ENCODE measurements at places on chromosomes 3 and 15.
A peak's percentile ranks its signal among the peaks of the same experiment; 100 is the strongest.

DNA sequence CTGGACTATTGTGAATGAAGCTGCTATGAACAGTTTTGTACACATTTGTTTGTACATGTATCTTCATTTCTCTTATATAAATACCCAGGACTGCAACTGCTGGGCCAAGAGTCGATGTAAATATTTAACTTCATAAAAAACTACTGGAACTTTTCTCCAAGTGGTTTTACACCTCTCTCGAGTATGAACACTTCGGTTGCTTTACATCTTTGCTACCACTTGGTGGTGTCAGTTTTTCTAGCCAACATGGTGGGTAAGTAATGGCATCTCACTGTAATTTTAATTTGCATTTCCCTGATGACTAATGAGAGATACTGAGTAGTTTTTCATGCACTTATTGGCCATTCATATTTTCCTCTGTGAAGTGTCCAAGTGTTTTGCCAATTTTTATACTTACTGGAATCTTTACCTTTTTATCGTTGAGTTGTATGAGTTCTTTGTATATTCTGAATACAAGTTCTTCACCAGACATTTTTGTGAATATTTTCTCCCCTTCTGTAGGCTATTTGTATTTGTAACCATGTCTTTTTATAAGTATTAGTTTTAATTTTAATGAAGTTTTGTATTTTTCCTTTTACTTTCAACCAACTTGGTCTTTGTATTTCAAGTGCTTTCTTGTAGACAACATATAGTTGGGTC, 44.4 kb downstream of the PCOLCE2 start:
- no peak for DNase-seq

- no peak for DNase-seq
Measured at GRCh38 chr3:172586436-172586835, 63.2 kb upstream of the TNFSF10 start.

- DNase-seq: no peak
Measured at GRCh38 chr3:134393074-134393473, 18.8 kb upstream of the AMOTL2 start.

- no peak for DNase-seq
Measured at GRCh38 chr3:17057321-17057720, 172.6 kb downstream of the PLCL2 start.

DNA sequence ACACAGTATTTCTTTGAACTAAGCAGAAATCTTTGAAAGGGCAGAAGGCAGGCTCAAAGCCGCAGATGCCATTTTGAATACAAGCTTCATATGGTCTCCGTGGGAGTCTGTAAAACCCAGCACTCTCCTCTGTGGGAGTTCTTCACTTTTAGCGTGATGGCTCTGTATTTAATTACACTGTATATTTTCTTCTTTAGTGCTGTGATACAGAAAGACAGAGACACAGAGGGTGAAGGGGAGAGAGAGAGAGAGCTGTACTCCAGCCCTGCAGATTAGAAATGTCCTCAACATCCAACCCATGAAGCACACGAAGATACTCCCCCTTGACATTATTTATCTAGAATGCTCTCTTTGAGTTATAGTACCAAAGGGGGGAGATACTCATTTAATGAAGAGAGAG, 752.6 kb upstream of the NR2F2 start:
- no peak for DNase-seq

- DNase-seq: no peak
Measured at GRCh38 chr3:56621681-56622080, 61.4 kb downstream of the TASOR start.

DNA sequence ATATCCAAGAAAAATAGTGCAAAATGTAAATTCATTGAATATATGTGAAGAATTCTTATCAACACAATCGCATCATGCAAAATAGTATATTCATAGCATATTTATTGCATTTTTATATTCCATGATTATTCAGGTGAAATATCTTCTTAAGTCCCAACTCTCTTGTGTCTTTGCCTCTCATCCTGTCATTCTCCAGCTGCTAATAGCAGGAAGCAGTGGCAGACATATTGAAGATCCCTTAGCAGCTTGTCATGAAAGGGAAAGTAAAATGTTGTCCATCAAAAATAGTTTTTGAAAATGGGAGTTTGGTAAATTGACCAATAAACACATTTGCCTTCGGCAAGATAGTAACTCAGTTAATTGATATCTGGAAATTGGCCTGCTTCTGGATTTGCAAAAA, 265.3 kb upstream of the TGFBR2 start:
- DNase-seq: no peak

DNA sequence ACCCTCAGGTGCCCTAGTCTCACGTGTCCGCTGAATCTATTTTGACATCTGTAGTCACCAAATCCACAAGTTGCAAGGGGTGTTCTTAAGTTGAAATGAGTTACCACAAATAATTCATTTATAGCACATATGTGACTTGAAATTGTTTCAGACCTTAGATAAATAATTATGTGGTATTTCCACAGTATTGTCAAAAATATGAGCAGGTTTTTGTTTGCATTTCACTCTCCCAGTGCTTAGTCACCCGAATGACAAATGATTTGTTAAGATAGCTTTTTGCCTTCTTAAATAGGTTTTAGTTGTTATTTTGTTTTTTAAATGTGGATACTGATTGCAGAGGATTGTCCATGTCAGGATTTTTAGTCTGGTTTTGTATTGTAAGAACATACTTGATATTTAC, 2.6 kb downstream of the MFSD1 start:
- DNase-seq: no peak

DNA sequence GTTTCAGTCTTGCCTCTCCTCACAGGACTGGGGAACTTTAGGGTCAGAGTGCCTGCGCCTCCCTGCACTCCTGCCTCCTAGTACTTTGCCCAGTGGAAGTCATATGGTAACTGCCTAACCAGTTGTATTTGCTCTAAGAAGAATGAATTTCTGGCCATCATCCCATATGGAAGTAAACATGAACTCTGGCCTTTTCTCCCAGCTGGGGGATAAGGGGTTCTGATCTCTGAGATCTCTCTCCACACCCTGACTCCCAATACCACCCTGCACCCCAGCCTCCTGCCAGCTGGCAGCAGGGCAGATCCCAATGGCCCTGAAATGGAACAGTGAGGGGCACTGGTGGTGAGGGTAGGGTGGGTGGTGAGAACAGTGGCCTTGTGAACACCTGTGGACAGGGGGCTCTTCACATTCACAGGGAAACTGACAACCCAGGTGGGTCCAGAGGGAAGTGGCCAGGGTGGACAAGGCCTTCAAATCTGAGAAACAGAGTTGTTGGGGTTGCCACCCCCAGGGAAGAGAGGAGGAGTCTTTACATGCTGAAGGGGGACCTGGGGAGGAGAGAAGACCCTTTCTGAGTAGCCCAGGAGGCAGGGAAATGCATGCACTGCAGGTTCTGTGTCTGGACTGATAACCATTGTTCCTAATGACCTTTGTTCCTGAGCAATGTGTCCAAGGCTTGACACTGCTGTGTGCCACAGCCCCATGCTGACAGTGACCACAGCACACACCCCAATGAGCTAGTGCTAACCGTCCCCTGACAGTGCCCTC, 36.9 kb downstream of the RHCG start:
- no peak for DNase-seq

GRCh38 chr3:49454898-49455681, 15.0 kb upstream of the DAG1 start:
- DNase-seq: no peak

- DNase-seq: no peak
Measured at GRCh38 chr15:32844118-32844711, 126.4 kb downstream of the GREM1 start.

- DNase-seq: peak; percentile 76
Measured at GRCh38 chr3:11498646-11499045, 145.1 kb downstream of the VGLL4 start.

DNA sequence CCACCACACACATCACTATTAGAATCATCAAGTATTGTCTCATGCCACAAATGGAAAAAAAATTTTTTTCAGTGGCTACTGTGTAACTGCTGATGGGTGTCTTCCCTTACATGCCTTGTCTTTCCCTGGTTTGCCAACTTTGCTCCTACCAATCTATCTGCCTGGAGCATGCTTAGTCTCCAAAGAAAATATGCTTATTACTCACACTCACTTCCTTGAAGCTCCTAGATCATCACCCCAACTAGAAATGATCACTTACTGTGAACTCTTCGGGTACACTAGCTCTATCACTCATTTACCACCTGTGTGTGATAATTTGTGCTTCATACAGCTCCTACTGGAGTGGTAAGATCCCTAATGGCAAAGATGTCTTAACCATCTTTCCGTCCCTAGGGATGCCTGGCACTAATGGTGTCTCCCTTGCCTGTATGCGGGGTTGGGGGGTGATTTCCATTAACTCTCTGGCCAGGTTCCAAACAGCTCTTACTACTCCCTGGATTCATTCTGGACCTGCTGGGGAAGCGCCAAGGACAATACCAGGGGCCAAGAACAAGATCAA, 799 bp downstream of the VPS33B start:
- no peak for DNase-seq

DNA sequence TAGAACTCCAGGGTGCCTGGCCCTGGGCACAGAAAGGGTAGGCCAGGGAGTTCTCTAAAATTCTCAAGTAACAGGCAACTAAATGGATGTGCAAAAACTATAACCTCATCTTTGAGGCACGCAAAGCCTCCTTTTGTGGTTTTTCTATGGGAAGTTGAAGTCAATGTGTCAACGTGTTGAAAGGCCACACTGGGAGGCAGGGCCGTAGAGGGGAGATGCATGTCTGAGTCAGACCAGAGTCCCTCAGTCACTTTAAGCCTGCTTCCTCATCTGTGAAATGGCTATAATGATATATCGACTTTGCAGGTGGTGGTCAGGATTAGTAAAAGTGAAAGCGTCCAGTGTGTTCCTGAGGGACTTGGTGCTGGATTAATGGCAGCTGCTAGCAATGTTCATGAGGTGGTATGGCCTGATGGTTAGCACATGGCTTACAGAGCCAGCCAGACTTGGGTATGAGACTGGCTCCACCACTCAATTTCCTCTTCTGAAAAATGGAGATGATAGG, 17.0 kb downstream of the TGM5 start:
- DNase-seq: no peak

DNA sequence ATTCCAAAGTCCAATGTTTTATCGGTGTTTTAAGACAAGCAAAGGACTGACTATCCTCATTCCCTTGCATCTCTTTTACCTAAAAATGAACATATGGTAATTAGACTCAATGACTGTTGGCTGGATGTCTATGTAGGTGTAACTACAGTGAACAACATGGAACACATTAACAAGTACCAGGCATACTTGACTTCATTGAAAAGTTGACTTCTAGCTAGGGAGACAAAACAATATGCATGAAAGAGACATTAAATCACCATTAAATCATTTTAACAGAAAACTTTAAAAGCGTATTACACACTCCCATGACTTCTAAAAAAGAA, 34.3 kb upstream of the ANPEP start:
- no peak for DNase-seq

All from left colon (tissue), 2 donors.